ENCODE measurements at places on chromosomes 3 and 15.
A peak's percentile ranks its signal among the peaks of the same experiment; 100 is the strongest.

GRCh38 chr15:78751602-78751979, 59.7 kb downstream of the ADAMTS7 start:
- DNase-seq: no peak

DNA sequence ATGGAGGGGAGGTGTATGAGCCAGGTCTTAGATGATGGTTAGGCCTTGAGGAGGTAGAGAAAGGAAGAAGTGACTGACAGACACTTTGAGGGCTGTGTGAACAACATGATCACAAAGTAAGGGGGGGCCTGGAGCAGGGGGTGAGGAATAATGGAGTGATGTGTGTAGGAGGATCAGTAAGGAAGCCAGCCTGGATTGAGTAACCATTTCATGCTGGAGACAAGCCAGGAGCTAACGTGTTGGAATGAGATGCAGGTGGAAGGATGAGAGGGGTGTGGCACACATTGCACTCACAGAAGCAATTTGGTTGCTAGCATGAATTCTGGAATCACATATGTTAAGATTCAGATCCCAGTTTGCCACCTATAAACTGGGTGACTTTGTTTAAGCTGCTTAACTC, 65.5 kb downstream of the BBX start:
- DNase-seq: no peak

DNA sequence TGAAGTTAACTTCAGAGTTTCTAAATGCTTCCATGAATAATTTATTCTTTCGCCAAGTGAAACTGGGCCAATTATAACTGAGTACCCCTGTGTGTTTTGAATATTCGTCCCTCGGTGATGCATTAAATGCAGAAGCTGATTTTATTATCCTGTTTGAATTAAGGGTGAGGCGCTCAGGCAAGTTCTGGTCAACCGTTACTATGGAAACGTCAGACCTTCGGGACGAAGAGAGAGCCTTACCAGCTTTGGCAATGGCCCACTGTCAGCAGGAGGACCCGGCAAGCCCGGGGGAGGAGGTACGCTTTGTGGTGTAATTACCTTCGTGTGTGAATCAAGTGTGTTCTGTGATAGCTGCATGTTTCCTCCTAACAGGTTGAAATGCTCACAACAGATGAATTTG, 239.8 kb downstream of the ITPR1 start:
- DNase-seq: peak; percentile 37

GRCh38 chr3:123667784-123668183, 82.9 kb upstream of the HACD2 start:
- no peak for DNase-seq

All from islet precursor cell (in vitro differentiated cells).